Fibroblast of skin of back (primary cell): ENCODE measurements at places on chromosomes 11 and 22.

GRCh38 chr11:46983598-46983997 lies 47.0 kb downstream of the CSTPP1 start:
- no peak for DNase-seq

GRCh38 chr11:131408025-131408640 lies 37.7 kb downstream of the NTM start:
- peak; percentile 49 for DNase-seq

DNA sequence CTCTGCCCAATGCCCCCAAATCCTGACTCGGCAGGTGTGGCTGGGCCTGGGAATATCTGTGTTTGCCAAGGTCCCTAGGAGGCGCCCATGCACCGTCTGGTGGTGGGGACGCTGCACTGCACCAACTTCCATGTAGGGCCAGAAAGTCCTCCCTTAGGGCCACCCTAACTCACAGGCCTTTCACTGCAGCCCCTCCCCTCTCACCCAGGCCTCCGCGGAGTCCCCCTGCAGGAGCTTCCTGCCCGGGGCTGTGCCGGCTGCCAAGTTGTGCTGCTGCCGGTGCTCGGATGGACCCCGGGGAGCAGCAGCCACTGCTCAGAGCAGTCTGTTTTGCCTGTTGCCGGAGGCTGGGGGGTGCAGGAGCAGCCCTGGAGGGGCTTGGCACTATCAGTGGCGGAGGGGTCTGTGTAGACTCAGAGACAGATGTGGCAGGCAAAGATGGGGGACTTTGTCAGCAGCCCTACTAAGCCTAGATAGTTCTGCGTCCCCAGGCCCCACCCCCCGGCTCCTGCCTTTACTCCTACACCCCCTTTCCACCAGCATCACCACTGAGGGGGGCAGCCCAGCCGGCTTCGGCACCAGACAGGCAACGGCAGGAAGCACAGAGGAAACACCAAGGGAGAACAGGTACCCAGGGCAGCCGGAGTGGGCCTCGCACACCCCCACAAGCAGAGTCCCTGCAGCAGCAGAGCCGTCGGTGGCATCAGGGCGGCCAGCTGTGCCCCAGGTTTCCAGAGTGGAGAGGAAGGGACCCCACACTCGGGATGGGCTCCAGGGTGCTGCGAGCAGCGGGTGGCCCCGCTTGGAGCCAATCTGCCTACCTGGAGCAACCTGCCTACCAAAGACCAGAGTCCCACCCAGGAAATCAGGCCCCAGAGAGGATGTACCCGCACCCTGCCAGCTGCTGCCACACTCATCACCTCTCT lies 124.3 kb downstream of the TRIM29 start:
- peak; percentile 19 for DNase-seq

GRCh38 chr22:23767303-23767672 lies 484 bp downstream of the CHCHD10 start:
- no peak for DNase-seq

- DNase-seq, result no peak
Observed at GRCh38 chr11:10608584-10608983, 40.1 kb upstream of the LYVE1 start.
